ENCODE measurements at places on chromosomes 6 and 20.

DNA sequence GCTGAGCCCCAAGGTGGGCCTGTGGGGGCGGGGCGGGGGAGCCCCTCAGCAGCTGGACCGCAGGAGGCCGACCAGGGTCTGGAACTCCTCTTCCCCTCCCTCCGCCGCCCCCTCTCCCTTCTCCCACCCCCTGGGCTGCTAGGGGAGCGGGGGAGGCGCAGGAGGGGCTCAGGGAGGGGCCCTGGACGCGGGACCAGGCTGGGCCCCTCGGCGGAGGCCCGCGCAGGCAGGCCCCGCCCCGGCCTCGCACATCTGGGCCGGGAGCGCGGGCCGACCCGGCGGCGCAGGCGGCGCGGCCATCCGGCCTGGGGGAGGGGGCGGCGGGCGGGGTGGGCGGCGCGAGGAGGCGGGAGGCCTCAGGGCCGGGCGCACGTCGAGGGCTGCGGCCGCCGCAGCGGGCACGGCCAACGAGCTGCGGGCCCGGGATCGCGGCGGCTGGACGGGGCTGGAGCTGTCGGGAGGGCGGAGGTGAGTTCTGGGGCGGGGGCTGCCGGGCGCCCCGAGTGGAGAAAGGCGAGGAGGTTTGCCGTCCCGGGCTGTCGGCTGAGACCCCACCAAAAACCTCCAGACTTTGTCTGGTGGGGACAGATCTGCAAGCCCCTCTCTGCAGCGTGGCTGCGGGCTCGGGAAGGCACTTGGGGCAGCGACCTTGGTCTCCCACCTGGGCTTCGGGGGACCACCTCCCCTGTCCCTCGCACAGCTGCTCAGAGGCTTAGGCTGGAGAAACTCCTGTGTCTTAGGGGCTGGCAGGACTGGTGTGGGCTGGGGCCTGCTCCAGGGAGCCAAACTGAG, at the start of gene HSPA12B:
HSPA12B (plus strand) TSS at position 359 of the 792 bp plus-strand sequence. CDS start 5,990 bp downstream, outside the sequence.
- DNase-seq, result no peak

- no peak for DNase-seq
Measured at GRCh38 chr20:12237772-12238171, 320.1 kb downstream of the BTBD3 start.

GRCh38 chr6:35181933-35182612, 31.7 kb upstream of the SCUBE3 start:
- DNase-seq, result no peak

DNA sequence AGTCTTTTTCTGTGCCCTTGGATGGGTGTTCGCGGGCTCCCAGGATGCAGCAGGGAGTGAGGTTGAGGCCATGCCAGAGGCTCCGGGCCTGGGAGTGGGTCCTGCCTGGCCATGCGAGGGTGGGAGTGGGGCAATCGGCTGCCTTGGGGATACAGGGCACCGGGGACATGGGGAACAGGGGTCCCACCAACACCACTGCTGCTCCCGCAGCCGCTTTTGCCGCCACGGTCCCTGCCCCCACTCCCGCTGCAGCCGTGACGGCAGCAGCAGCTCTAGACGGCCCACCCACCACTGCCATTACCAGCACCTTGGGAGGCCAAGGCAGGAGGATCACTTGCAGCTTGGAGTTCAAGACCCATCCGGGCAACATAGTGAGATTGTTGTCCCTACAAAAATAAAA, 35.3 kb upstream of the FAM50B start:
- DNase-seq, result no peak

DNA sequence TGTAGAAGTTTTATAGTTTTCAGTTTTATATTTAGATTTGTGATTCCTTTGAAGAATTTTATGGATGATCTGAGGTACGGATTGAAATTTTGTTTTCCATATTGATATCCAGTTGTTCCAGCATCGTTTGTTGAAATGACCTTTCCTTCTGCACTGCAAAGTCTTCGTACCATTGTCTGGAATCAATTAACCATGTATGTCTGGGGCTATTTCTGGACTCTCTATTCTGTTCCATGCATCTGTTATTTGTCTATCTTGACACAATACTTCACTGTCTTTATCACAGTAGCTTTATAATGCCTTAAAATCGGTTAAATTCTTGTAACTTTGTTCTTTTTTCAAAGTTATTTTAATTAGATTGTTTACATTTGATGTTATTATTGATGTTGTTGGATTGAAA, 154.9 kb downstream of the FARS2 start:
- DNase-seq, result no peak

- DNase-seq, result no peak
Measured at GRCh38 chr20:22974354-22974753, 60.8 kb upstream of the SSTR4 start.

GRCh38 chr6:143570147-143570853, 58.8 kb upstream of the FUCA2 start:
- no peak for DNase-seq

DNA sequence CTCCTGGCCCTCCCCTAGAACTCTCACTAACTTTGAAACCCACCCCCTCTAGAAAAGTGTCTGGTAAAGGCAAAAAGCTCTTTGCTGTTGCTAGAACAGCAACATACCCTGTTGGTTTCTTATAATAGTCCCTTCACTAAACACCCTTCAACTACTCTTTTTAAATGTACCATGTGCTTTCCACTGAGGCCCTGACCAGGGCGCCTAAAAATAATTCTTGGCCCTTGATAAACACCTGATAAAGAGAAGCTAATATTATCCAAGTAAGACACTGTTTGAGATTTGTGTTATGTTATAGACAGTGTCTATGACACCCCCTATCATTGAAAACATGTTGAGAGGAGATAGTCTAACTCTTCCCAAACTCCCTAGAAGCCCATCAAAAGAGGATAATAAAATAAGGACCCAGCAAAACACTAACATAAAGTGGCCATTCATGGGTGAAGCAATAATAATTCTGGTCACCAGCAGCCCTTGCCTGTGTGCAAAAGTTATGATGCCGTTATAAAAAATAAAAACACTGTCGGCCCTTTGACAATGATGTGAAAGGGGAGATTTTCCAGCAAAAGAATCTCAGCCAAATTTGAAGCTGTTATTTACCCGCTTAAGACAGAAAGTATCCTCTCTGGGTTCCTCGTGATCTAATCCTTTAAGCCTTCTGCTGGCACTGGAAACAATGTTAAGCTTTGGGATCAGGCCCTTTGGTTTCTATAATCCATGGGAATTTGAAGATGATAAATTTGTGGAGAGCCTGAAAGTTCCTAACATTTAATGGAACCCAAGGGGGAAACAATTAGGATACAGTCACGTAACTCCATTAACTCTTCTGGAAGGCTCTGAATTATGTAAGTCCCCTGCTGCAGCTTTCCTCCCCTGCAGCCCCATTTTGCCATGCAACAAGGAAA, 122.6 kb upstream of the PLCB4 start:
- DNase-seq, result no peak
